ENCODE measurements at places on chromosomes 3 and 15.

- no peak for DNase-seq
Observed at GRCh38 chr3:110859336-110859735, 212.3 kb upstream of the NECTIN3 start.

DNA sequence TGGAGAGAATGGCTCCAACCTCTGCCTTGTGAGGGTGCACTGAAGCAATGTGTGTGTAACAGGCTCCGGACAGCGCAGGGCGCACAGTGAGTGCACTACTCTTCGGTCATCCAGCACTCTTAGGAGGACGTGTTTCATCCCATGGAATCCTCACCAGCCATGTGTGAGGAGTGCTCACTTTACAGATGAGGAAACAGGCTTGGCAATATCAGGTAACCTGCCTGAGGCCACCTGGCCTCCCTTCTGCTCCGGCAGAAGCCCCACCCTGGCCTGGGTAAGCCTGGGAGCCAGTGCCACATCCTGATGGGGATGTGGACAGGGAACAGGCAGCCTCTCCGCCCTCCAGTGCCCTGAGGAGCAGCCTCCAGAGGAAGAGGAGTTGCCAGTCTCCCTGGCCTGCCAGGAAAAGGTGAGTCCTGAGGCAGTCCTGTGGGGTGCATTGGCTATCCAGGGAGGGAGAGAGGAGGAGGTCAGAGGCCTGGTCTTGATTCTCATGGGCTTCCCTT, 39.4 kb upstream of the LIMD1 start:
- DNase-seq, result no peak

DNA sequence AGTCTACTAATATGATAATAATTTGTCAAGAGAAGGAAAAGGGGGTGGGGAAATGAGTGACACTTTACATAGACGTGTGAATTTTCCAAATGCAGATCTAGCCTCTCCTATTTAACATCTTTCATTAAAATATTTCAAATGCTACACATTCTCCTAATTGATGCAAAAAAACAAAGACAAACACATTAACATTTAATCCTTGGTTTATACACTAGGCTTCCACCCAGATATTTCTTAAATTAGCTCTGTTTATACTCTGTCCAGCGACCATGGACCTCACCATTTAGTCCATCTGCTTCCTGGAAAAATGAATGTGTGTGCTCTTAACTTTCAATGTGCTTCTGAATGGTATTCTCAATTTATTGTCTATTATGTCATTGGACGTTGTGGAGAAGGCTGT, 409.9 kb downstream of the LSAMP start:
- DNase-seq, result no peak

- no peak for DNase-seq
Observed at GRCh38 chr15:30979457-30979856, 12.0 kb downstream of the MTMR10 start.

GRCh38 chr15:47439146-47440111, 277.9 kb upstream of the SEMA6D start:
- no peak for DNase-seq

DNA sequence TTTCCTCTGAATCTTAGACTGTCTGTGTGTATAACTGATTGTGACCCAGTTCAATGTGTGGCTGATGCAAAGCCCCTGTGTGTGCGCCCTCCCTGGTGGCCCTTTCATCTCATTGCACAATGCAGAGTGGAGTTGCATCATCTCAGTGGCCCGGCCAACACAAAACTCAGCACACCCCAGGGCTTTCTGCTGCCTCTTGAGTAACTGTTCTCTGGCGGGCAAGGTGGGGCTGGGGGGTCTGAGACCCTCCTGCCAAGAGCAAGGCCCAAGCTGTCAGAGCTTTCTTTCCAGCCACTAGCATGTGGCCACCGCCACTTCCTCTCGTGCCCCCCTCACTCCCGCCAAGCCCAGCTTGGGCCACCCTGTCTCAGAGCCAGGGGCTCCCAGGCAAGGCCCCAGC, 80.7 kb upstream of the ALDH1L1 start:
- no peak for DNase-seq

DNA sequence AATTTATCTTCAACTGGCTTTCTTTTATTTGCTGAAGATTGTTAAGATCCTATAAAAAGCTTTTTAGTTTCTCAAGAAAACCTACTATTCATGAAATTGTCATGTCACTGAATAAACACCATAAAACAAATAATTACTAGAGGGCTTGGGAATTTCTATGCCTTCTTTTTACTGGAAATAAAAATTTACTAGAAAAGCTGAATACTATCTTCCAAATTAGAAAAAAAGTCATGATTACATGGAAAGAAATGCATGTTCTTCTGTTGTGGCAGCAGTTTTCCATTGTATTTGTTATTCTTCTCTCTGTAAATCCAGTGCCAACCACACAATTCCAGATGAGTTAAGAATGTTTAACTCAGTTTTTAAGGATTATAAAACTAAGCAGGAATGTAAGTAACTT, 153.8 kb downstream of the RAP2B start:
- DNase-seq, result no peak

- DNase-seq, result no peak
Observed at GRCh38 chr15:93330912-93331544, 242.0 kb upstream of the RGMA start.

- no peak for DNase-seq
Observed at GRCh38 chr15:79028411-79028964, 62.1 kb downstream of the RASGRF1 start.

- no peak for DNase-seq
Observed at GRCh38 chr3:53763353-53763752, 82.9 kb downstream of the CHDH start.

DNA sequence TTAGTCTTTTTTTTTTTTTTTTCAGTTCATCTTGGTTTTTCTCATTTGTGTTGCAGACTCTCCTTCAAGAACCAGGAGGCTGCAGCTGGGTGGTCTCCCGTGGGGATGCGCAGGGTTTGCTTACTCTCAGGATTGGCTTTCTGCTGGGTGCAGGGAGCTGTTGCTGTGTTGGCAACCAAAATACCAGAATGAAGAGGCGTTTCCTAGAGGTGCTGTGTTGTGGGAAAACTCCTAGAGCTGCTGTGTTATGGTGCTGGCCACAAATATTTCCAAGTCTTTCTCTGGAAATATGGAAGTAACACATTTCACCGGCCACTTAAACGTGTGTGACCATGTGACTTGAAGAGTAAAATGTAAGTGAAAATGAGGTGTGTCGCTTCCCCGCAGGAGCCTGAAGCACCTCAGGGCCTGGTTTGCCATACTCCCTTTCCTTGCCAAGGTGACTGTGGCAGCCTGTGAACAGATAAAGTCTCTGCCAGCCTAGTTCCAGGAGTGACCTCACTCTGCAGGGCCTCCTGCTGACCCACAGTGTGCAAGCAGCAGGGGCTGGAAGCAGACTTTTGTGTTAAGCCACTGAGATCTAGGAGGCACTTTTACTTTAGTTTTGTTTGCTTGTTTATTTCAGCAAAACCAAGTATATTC, 258.9 kb downstream of the ADAMTS17 start:
- no peak for DNase-seq
